ENCODE measurements at places on chromosomes 5 and 9. TPM values are rescaled to one million over a fixed set of nuclear protein-coding genes. Genes with fewer than 3 reads are reported as not detected.
A peak's percentile ranks its signal among the peaks of the same experiment; 100 is the strongest.

DNA sequence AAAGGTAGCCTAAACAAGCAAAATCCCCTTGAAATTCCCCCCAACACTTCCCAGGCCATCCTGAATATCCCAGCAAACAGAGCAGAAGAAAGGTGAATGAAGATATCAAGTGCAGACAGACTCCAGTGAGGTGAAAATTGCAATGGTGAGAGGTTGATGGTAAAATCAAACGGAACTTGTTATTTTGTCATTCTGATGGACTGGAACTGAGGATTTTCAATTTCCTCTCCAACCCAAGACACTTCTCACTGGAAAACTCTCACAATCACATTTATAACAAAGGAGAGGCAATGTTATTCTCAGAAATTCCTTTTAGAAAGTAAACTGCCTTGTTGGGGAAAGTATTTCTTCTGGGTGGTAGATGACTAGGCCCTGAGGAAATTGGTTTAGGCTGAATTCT is 412.4 kb upstream of the C9orf72 start:
- H3K27ac ChIP-seq, result no peak overlapping the region
- peaks cover 2% of the 10 kb centered on the region for H3K36me3 ChIP-seq
- no peaks in the 10 kb centered on the region for H3K4me1 ChIP-seq
- H3K4me3 ChIP-seq, result no peak overlapping the region

DNA sequence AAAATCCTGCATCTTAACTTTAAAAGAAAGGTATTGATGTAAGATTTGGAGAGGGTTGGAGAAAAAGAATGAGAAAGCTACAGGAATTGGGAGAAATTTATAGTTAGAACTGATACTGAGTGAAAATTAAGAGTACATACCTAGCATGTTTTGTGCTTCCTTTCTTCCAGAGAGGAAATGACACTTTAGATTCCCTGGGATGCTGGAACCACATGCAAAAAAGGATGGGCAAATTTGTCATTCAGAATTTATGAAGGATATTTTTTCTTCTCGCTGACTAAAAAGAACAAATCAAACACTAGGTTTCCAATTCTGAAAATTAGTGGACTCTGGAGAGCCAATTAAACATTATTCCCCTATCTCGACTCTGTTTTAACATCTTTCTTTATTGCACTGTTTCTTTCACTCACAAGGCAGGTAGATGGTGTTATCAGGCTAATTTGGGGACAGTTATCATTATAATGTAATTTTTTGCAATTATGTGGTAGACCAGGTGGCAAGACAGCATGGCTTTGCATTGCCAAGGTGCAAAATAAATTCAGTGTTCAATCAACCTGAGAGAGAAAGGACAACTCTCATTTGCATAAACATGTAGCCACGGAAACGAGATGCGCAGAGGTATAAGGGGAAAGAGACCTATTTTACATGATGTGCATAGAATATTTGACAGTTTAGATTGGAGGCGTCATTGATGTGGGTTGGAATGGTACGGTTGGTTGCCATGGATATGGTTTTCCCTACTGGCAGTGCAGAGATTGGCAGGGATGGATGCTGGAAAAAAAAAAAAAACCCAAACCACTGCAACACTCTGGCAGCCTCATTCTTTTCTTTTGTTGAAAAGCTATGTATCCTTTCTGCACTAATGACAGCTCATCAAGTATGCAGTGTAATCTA is 320.4 kb upstream of the CCNH start:
- no peak overlapping the region for H3K4me3 ChIP-seq
- DNase-seq, result no peak
- no peaks in the 10 kb centered on the region for H3K36me3 ChIP-seq
- H3K27me3 ChIP-seq, result no peaks in the 10 kb centered on the region
- H3K27ac ChIP-seq, result no peak overlapping the region

Gene CCDC192
- total RNA-seq, result 2.1 TPM

- no peak overlapping the region for H3K4me3 ChIP-seq
- H3K4me1 ChIP-seq, result peaks cover 42% of the 10 kb centered on the region
- peaks cover 2% of the 10 kb centered on the region for H3K36me3 ChIP-seq
- peak overlapping the region; percentile 82 for H3K27ac ChIP-seq
- no peak for DNase-seq
- H3K27me3 ChIP-seq, result no peaks in the 10 kb centered on the region
Measured at GRCh38 chr9:129411501-129412175, 209.3 kb downstream of the C9orf50 start.

DNA sequence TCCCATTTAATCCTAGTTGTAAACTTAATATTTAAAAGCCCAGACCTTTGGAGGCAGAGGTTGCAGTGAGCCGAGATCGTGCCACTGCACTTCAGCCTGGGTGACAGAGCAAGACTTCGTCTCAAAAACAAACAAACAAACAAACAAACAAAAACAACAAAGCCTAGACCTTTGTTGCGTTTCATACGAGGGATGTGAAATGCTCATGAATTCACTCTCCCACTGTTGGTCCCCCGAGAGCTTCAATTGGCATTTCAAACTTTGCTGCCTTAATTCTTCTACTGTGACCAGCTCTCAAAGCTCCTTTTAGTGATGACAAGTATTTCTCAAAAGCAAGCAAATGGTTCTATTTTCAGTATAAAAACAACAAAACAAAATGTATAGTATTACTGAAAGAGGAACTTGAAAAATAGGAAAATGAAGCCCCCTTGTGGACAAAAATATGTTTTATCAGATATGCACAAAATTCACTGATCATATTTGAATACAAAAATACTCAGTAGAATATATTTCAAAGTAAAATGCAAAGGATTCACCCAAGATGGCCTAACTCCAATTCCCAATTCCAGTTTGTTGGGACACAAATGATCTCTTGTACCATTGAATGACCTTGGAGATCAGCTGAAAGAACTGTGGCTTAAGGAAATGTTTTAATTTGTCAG is 140.4 kb downstream of the ESM1 start:
- H3K36me3 ChIP-seq, result no peaks in the 10 kb centered on the region
- DNase-seq, result no peak
- peaks cover 19% of the 10 kb centered on the region for H3K4me1 ChIP-seq
- no peaks in the 10 kb centered on the region for H3K27me3 ChIP-seq
- no peak overlapping the region for H3K4me3 ChIP-seq

- H3K36me3 ChIP-seq, result no peaks in the 10 kb centered on the region
- H3K4me1 ChIP-seq, result peaks cover 4% of the 10 kb centered on the region
- no peak for DNase-seq
- H3K27ac ChIP-seq, result no peak overlapping the region
Measured at GRCh38 chr5:937151-937924, 44.7 kb downstream of the TRIP13 start.

DNA sequence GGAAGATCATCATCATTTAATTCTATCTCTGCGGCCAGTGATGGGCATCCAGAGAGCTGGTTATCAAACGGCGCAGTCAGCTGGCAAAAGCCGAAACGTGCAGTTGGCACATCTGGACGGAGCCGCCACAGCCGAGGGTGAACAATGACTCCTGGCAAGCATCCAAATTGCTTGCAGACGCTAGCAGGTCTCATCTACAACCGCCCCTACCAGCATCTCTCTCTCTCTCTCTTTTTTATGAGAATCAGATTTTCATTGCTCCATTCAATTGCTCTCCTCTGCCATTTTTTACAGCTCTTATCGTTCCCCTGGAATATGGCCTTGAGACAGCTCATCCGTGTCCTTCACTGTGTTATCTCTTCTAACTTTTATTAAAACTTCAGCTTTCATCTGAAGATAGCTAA is 165.2 kb downstream of the MAPKAP1 start:
- H3K4me1 ChIP-seq, result peaks cover 77% of the 10 kb centered on the region
- H3K36me3 ChIP-seq, result no peaks in the 10 kb centered on the region
- H3K4me3 ChIP-seq, result no peak overlapping the region
- no peaks in the 10 kb centered on the region for H3K27me3 ChIP-seq
- peak overlapping the region; percentile 80 for H3K27ac ChIP-seq

DNA sequence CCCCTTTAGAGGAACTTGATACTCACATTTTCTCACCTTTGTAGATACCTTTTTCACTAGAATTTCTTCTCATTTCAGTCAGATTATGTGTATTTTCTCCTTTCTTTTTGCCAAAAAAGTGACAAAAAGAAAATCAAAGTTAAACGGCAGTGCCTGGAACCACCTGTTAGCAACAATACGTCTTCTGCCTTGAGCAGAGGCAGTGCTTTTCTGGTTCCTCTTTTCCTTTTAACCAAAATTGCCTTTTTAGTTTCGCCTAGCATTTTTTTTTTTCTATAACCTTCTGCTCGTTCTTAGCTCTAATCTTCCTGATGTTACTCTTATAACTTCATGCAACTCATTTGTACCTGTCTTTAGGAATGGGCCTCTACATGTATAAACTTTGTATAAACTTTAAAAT is 26.1 kb downstream of the SMIM32 start:
- no peak overlapping the region for H3K4me3 ChIP-seq
- peak overlapping the region; percentile 19 for H3K27ac ChIP-seq

GRCh38 chr5:94691949-94692348 is 73.5 kb downstream of the SLF1 start:
- no peaks in the 10 kb centered on the region for H3K27me3 ChIP-seq
- no peak overlapping the region for H3K4me3 ChIP-seq
- peaks cover 33% of the 10 kb centered on the region for H3K4me1 ChIP-seq
- H3K36me3 ChIP-seq, result no peaks in the 10 kb centered on the region

- H3K4me3 ChIP-seq, result no peak overlapping the region
- H3K27ac ChIP-seq, result no peak overlapping the region
- H3K27me3 ChIP-seq, result no peaks in the 10 kb centered on the region
- H3K36me3 ChIP-seq, result no peaks in the 10 kb centered on the region
Measured at GRCh38 chr9:7456377-7456776, 343.2 kb downstream of the DMAC1 start.

GRCh38 chr9:32644698-32645097 is 9.2 kb upstream of the TAF1L start:
- H3K27me3 ChIP-seq, result no peaks in the 10 kb centered on the region
- H3K36me3 ChIP-seq, result peaks cover 3% of the 10 kb centered on the region
- H3K27ac ChIP-seq, result no peak overlapping the region
- H3K4me1 ChIP-seq, result no peaks in the 10 kb centered on the region

DNA sequence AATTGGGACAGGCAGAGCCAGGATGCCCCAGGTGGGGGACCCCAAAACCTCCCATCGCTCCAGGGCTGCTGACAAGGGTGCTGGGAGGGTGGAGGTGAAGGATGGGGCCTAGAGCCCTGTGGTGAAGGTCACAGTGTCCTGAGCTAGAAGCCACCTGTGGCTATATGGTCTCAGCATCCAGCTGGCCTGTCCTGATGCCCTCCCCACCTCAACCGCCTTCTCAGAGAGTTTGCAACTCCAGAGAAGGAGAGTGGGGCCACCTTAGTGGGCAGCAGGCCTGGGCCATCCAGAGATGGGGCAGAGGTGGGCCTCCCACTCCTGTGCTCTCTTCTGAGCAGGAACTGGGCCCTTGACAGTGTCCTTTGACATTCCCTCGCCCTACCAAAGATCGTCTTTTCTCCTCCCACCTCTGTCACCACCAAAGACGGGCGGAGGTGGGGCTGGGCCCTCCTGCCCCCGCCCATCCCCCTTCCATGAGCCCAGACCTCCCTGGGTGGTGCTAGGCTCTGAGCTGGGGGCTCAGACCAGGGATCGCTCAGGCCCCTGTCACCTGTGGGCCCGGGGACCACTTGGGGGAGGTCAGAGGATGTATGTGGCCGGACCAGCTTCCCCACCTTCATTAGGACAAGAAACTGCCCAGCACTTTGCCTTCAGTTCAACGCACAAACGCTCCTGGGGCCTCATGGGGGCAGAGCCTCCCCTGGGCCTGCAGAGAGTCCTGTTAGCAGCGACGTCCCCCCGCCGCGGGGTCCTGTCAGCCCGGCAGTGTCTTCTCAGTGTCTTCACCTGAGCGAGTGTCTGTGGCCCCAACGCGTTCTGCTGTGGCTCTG is 10.0 kb upstream of the DOLPP1 start:
- H3K4me1 ChIP-seq, result no peaks in the 10 kb centered on the region
- DNase-seq, result no peak
- no peak overlapping the region for H3K4me3 ChIP-seq
- H3K36me3 ChIP-seq, result peaks cover 5% of the 10 kb centered on the region

DNA sequence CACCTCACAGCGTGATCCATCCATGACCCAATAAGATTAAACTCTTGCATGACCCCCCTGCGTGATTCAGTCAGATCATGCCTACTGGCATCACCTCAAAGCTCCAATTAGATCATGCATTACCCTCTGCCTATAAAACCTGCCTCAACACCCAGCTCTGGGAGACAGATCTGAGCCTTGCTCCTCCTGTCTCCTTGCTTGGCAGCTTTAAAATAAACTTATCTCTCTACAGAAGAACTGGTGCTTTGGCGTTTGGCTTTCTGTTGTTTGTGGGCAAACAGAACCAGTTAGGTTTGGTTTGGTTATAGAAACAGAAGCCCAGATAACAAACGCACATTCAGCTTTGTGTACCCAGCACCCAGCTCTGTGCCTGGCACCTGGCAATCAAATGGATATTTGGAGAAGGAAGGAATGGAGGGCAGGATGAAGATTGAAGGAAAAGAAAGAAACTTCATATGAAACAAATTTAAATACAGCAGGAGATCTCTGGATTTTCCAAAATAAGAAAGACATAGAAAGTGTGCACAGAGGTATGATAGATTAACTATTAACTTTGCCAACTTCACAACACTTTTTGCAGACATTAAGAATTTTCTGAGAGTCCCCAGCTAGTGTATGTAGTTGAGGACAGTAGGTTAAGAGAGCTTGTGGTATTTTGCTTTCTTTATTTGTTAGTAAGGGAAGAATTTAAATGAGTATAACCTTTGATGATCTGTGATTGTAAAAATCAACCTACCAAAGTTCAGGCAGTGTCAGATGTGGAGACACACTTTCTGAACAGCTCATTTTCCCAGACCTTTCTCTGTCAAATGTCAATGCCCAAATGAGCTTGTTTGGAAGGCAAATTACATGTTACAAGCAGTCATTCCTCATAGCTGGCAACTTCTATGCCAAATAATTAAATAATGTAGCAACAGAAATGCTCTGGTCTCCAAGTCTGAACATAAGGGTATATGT is 102.1 kb upstream of the ASTN2 start:
- peaks cover 23% of the 10 kb centered on the region for H3K27me3 ChIP-seq
- no peak for DNase-seq
- no peak overlapping the region for H3K27ac ChIP-seq
- no peaks in the 10 kb centered on the region for H3K36me3 ChIP-seq
- no peaks in the 10 kb centered on the region for H3K4me1 ChIP-seq

Gene MGAT4B
- 133 TPM for total RNA-seq

Gene UAP1L1
- 5.5 TPM for total RNA-seq

DNA sequence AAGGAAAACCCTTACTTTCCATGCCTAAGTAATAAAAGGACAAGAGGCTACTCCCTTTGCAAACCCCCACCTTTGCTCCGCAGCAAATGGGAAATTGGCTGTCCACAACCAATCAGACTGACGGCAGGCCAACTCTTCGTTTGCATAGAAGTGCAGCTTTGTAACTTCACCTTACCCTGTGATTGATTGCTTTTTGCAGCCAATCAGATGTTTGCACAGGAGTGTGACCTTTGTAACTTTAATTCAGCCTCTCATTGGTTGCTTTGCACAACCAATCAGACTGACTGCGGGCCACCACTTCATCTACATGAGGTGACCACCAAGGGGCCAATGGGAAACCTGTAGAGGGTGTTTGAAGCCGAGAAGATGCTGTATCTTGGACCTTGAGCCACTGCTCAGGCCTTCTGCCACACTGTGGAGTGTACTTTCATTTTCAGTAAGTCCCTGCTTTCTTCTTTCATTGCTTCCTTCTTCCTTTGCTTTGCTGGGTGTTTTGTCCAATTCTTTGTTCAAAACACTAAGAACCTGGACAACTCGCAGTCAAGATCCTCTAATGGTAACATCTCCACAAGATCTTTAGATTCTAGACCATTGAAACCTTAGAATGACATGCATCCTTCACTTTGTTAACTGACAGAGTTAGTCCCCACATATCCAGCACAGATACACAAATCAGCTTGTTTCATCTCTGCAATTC is 51.3 kb upstream of the FREM1 start:
- no peak overlapping the region for H3K4me3 ChIP-seq
- no peaks in the 10 kb centered on the region for H3K36me3 ChIP-seq
- no peak for DNase-seq
- H3K4me1 ChIP-seq, result peaks cover 19% of the 10 kb centered on the region
- H3K27me3 ChIP-seq, result no peaks in the 10 kb centered on the region
- H3K27ac ChIP-seq, result no peak overlapping the region
